ENCODE measurements at places on chromosomes 7 and 10.

- DNase-seq: no peak
These were observed 156.7 kb upstream of the NPVF start for GRCh38 chr7:25384788-25385505.

- DNase-seq: no peak
These were observed 169.1 kb downstream of the IMMP2L start for GRCh38 chr7:111393011-111393754.

DNA sequence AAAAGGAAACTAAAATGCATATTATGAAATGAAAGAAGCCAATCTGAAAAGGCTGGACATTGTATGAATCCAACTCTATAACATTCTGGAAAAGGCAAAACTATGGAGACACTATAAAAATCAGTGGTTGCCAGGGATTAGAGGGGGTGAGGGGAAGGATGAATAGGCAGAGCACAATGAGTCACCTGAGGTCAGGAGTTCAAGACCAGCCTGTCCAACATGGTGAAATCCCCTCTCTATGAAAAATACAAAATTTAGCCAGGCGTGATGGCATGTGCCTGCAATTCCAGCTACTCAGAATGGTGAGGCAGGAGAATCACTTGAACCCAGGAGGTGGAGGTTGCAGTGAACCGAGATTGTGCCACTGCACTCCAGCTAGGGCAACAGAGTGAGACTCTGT is 324.8 kb upstream of the PHYHIPL start:
- no peak for DNase-seq

GRCh38 chr10:24119896-24120295 is 89.0 kb upstream of the KIAA1217 start:
- DNase-seq: no peak

- no peak for DNase-seq
These were observed 625.4 kb upstream of the POM121L12 start for GRCh38 chr7:52410032-52410431.

DNA sequence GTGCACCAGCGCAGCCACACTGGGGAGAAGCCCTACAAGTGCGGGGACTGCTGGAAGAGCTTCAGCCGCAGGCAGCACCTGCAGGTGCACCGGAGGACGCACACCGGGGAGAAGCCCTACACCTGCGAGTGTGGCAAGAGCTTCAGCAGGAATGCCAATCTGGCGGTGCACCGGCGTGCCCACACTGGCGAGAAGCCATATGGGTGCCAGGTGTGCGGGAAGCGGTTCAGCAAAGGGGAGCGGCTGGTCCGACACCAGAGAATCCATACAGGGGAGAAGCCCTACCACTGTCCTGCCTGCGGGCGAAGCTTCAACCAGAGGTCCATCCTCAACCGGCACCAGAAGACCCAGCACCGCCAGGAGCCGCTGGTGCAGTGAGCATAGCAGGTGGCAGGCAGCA is 12.9 kb downstream of the ZSCAN25 start:
- no peak for DNase-seq

- DNase-seq: no peak
These were observed 255 bp downstream of the MAGI2 start for GRCh38 chr7:79453266-79453557.

- no peak for DNase-seq
These were observed 92.3 kb downstream of the CTNNA3 start for GRCh38 chr10:67603701-67604100.

DNA sequence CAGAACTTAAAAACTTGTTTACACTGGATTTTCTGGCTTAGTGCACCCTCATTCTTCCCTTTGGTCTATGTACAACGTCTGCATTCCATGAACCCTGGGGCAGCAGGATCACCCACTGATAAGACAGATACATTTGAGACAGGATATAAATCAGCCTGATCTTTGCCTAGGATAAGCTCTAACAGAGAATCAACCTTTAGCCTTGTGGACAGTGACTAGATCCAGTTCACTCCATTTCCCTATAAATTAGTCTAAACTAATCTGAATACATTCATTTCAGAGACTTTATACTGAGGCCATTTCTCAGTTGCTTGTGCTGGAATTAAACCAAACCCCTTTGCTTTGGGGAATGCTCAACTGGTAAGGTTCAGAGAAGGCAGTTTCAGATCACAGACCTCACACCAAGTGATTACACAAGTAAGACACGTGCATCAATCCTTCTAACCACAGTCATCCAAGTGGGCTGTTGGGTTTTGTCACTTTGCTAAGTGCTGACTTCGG is 639.8 kb upstream of the FZD8 start:
- no peak for DNase-seq

- DNase-seq: no peak
These were observed 63.2 kb downstream of the GPR37 start for GRCh38 chr7:124702385-124702784.

GRCh38 chr10:117590101-117590875 is 47.7 kb downstream of the EMX2 start:
- no peak for DNase-seq

GRCh38 chr7:122438006-122438405 is 133.5 kb upstream of the FEZF1 start:
- DNase-seq: no peak

DNA sequence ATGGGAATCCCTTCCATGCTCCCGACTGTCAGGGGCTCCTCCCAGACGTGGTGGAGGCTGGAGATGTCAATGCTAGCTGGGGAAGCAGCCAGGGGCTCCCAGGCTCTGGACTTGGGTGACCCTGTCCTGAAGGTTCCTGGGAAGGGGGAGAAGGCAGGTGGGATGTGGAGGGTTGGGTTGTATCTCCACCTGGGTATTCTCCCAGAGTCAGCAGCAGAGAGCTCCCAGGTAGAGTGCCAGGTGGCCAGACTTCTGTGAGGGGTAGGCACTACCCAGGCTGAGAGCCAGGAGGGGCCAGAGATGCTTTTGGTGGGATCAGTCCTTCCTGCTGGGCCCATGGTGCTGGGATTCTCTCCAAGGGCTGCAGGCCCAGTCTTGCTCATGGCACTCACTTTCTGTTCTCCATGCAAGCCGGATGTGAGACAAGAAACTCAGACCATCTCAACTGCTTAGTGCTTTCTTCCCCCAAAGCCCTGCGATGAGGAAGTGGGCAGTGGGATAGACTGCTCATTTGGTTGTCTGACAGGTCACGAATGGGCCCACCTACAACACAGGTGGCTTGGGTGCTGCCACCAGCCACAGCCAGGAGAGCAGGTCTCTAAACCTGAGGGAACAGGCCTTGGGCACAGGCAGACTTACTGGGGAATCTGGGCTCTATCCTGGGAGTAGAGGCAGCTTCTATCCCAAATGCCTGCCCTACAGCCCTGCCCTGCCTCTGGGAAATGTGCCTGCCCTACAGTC is 52.5 kb upstream of the CAMK2B start:
- no peak for DNase-seq

DNA sequence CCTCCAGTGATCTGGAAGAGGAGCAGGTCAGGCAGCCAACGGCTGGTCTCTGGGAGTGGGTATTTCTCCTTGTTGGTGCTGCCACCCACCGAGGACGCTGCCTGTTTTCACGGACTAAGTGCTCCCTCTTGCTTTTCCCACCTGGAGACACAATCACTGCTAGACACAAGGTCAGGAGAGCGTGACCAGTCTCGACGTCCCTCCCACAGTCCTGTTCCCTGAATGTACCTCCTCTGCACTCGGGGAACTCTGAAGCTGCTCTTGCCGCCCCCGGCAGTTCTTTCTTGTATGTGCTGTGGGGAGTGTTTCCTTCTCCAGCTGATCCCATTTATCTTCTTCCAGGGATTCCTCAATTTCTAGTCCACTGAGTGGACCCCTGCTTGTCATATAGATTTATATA is 89.4 kb downstream of the CYTH3 start:
- DNase-seq: no peak

DNA sequence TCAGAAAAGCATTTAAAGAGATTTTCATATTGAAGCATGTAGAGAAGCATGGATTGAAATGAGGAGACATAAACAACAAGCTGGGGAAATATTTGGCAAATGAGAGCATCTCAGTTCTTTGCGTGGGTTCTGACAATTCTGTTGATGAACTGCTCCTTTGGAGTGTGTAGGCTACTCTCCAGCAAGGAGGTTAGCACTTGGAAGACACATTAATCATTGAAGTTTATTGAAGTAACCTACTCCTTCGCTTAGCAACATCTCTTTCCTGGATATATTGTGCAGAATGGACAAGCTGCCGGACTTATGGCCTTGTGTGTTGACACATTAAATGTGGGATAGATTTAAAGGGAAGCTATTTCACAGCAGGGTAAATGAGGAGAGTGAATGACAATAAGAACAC is 354.5 kb upstream of the VWC2 start:
- DNase-seq: no peak

- DNase-seq: no peak
These were observed 107.5 kb downstream of the POU6F2 start for GRCh38 chr7:39085189-39085588.

- no peak for DNase-seq
These were observed 8.6 kb downstream of the TRIM56 start for GRCh38 chr7:101093906-101094305.

DNA sequence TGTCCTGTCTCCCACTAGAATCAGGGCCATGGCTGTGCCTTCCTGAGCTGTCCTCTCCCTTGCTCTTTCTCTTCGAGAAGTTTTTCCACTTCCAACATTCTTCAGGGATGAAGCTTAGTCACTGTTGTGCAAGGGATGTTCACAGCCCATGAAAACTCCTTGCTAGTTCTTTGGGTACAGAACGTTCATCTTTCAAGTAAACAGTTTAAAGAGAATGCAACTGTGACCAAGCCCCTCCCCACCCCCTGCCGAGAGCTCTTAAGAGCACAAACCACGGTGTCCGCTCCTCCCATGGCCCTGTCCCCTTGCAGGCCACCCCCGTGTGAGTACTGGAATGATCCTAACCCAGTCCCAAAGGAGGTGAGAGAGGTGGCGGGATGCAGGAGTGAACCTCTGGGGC is 161.1 kb upstream of the RHEB start:
- no peak for DNase-seq

DNA sequence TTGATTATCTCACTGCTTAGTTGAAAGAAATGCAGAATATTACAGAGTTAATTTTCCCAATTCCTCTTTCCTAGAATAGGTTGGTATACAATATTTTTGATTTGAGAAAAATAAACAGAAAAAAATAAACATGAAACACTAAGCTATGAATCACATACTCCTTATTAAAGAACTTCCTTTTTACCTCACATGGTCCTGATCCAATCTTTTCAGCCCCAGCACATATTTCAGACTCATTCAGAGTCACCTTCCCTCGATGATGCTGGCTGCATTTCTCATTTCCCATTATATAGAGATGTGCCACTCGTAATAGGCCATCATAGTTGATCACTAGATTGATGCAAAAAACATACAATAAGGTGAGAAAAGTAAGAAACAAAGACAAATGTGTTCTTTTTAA is 64.6 kb downstream of the HGF start:
- DNase-seq: no peak

DNA sequence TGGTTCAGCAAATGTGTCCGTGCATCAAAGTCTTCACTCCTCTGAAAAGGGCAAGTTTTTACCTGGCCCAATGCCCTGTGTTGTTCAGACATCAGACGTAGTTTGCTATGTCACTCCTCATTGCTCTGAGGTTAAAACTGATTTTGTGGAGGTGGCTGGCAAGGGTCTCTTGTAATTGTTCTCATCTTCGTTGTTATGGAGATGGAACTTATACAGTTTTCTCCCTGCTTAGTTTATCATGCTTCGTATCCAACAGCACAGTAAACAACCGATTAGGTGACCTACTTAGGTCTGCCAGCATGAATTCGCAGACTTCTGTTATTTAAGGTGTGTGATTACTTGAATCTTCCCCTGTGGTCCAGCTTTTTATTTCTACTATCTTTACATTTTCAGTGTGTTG is 274.1 kb upstream of the SMIM30 start:
- no peak for DNase-seq

DNA sequence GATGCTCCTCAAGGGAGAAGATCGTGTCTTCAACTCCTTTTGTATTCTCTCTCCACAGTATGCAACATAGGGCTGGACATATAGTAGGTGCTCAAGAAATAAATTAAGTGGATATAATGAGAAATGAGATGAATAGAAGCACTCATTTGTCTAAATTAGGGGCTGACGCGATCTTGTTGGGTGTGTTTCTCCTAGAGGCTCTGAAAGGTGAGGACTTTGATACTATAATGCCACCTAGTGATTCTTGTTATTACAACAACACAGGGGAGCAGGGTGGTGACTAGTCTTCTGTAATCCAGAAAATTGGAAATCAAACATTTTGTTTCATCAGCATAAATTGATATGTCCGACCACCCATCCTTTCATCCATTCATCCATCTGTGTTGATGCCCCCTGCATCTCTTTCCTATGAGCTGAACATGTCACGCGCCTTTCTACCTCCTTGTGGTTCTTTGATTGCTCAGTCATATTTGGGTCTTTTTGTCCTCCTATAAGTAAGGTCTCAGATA is 3.5 kb upstream of the CFAP58 start:
- DNase-seq: no peak

DNA sequence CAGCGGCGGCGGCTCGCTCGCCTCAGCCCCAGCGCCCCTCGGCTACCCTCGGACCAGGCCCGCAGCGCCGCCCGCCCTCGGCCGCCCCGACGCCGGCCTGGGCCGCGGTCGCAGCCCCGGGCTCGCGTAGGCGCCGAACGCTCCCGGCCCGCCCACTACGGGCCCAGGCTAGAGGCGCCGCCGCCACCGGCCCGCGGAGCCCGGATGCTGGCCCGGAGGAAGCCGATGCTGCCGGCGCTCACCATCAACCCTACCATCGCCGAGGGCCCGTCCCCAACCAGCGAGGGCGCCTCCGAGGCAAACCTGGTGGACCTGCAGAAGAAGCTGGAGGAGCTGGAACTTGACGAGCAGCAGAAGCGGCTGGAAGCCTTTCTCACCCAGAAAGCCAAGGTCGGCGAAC is 18.2 kb upstream of the TSPAN33 start:
- no peak for DNase-seq

DNA sequence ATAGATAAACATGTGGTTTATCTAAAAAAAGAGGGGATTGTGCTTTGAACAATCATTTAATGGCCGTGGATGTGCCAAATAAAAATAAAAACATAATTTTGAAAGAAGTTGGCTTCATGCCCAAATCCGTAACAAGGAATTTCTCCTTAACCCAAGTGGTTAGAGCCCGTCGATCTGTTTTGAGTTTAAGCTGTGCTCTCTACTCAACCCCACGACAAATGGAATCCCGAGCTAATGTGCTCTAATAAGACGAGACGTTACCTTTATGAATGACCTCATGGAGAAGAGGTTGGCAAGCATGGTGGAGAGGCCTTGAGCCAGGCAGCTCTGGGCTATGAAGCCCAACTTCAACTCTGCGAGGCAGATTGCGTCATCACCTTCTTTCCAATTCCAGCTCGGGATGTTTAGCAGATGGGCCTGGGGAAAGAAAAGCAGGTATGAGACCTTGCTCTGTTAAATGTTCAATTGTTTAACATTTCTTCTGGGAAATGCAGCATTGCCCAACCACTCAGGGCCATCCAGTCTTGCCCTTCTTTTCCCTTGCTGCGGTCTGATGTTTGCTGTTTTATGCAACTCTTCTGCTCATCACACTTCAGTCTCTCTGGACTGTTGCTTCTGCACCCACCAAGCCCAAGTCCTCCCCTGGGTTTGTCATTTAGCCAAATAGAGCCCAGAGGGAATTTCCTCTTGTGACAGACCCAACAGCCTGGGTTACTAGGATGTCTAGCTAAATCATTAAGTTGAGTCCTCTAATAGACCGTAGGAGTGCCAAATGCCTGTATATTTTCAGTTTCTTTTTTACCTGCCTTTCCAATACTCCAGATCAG is 564.6 kb downstream of the KCNMA1 start:
- DNase-seq: no peak
